ENCODE measurements at places on chromosomes 1 and 21.
A peak's percentile ranks its signal among the peaks of the same experiment; 100 is the strongest.

- no peak overlapping the region for H3K4me3 ChIP-seq
- no peak for DNase-seq
- H3K36me3 ChIP-seq: no peaks in the 10 kb centered on the region
- peaks cover 29% of the 10 kb centered on the region for H3K27me3 ChIP-seq
Measured at GRCh38 chr1:84918726-84919336, 25.8 kb upstream of the LPAR3 start.

- peaks cover 1% of the 10 kb centered on the region for H3K4me1 ChIP-seq
- H3K4me3 ChIP-seq: no peak overlapping the region
- peak overlapping the region; percentile 67 for H3K27ac ChIP-seq
- H3K36me3 ChIP-seq: no peaks in the 10 kb centered on the region
Measured at GRCh38 chr1:101130673-101131072, 105.1 kb upstream of the DPH5 start.

- peaks cover 8% of the 10 kb centered on the region for H3K4me1 ChIP-seq
- DNase-seq: no peak
- H3K36me3 ChIP-seq: no peaks in the 10 kb centered on the region
- H3K27me3 ChIP-seq: peaks cover 59% of the 10 kb centered on the region
- no peak overlapping the region for H3K27ac ChIP-seq
Measured at GRCh38 chr1:159943908-159944622, 1.3 kb downstream of the IGSF9 start.

GRCh38 chr1:29451368-29451892 lies 215.1 kb downstream of the PTPRU start:
- DNase-seq: no peak
- no peak overlapping the region for H3K27ac ChIP-seq
- no peak overlapping the region for H3K4me3 ChIP-seq
- no peaks in the 10 kb centered on the region for H3K36me3 ChIP-seq
- H3K4me1 ChIP-seq: peaks cover 3% of the 10 kb centered on the region

DNA sequence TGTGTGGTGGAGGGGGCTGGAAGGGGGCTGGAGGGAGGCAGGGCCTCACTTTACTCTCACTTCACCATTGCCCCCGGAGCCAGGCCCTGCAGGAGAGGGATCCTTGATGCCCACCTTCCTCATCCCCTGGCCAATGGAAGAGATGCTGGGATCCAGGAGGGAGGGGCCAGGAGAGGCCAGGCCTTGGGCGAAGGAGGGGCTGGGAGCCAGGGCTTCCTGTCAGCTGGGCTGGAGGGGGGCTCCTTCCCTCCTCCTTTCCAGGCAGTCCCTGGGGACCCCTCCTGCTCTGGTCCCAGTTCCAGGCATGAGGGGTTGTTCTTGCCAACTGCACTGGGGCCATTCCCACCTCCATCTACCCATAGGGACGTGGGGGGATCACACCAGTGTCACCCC lies 5.7 kb downstream of the AHDC1 start:
- H3K27ac ChIP-seq: peak overlapping the region; percentile 20
- peaks cover 10% of the 10 kb centered on the region for H3K36me3 ChIP-seq
- H3K4me1 ChIP-seq: peaks cover 84% of the 10 kb centered on the region
- DNase-seq: peak; percentile 56

DNA sequence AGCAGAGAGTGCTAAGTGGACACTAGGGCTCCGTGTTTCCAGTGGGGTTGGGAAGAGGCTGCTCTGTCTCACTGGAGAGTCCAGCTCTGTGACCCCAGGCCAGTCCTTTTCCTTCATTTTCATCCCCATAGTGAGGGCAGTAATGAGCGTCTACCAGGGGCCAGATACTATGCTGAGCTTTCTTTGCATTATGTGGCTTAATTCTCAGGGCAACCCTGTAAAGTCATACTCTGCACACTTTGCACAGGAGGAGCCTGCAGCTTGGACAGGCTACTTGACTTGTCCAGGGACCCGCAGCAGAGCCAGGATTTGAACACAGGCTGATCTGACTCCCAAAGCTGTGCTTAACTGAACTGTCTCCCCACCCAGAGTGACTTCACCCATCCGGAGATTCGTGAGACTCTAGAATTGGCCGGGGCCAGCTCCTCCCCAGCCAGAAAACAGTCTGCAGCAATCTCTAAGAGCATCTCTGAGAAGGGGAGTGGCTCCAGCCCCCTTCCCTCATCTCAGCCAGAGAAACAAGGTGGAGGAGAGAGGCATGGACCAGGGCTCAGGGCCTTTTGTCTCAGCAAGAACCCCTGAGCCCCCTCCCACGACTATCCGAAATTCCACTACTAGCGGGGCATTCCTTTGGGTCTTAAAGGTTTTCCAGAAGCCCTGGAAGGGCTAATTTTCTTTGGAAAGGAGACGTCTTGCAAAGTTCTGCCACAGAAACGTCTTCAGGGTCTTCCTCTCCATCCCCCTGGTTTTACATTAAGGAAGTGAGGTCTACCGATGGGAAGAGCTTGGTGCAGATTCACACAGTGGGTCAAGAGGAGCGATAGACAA lies 866 bp upstream of the FNDC5 start:
- H3K4me1 ChIP-seq: peaks cover 18% of the 10 kb centered on the region
- H3K27me3 ChIP-seq: peaks cover 31% of the 10 kb centered on the region
- peak overlapping the region; percentile 70 for H3K4me3 ChIP-seq
- DNase-seq: peak; percentile 11
- H3K27ac ChIP-seq: no peak overlapping the region

- no peaks in the 10 kb centered on the region for H3K36me3 ChIP-seq
- no peak overlapping the region for H3K27ac ChIP-seq
- no peak for DNase-seq
- no peaks in the 10 kb centered on the region for H3K27me3 ChIP-seq
- peaks cover 3% of the 10 kb centered on the region for H3K4me1 ChIP-seq
- peak overlapping the region; percentile 86 for H3K4me3 ChIP-seq
Measured at GRCh38 chr1:92786111-92786901, 1.4 kb upstream of the EVI5 start.

GRCh38 chr1:229454056-229454455 lies 20.2 kb upstream of the ACTA1 start:
- DNase-seq: no peak
- peaks cover 8% of the 10 kb centered on the region for H3K36me3 ChIP-seq
- no peak overlapping the region for H3K27ac ChIP-seq
- H3K4me3 ChIP-seq: no peak overlapping the region

DNA sequence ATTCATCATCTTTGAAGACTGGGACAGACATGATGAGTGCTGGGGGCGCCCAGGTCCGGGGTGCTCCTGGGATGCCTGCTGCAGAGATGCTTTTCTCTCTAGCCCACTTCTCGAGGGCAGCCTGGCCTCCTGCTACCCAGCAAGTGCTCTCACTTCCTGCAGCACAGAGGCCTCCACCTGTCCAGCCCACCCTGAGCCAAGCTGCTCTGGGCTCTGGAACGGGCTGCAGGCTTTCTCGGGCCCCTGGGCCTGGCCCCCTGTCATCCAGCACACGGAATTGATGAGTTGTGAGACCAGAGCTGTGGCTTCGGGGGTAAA lies 469.5 kb upstream of the VAMP3 start:
- DNase-seq: no peak
- peaks cover 31% of the 10 kb centered on the region for H3K4me1 ChIP-seq
- H3K27me3 ChIP-seq: no peaks in the 10 kb centered on the region
- H3K4me3 ChIP-seq: no peak overlapping the region
- H3K36me3 ChIP-seq: no peaks in the 10 kb centered on the region

DNA sequence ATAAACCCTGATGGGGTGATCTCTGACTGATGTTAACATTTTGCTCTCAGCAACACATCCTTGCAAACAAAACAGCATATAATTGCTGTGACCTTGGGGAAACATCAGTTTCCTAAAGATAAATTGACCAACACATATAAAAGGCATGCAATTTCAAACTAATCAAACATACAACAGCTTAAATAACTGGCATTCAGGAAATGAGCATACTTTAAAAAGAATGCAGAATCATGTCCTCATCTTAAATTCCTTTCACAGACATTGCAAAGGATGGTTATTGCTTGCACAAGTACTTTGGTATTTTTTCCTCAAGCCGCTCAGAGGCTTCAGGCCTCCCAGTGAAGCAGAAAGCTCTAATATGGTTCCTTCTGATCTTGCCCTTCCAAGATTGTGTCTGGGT lies 53.4 kb upstream of the RGS18 start:
- no peaks in the 10 kb centered on the region for H3K4me1 ChIP-seq
- H3K36me3 ChIP-seq: no peaks in the 10 kb centered on the region
- no peaks in the 10 kb centered on the region for H3K27me3 ChIP-seq
- H3K27ac ChIP-seq: peak overlapping the region; percentile 89
- DNase-seq: peak; percentile 71

GRCh38 chr1:207922554-207922953 lies 11.6 kb upstream of the CD34 start:
- peaks cover 6% of the 10 kb centered on the region for H3K4me1 ChIP-seq
- H3K4me3 ChIP-seq: no peak overlapping the region
- DNase-seq: no peak

- no peak overlapping the region for H3K27ac ChIP-seq
- DNase-seq: no peak
- H3K27me3 ChIP-seq: no peaks in the 10 kb centered on the region
Measured at GRCh38 chr1:50880373-50880772, 79.7 kb downstream of the FAF1 start.

GRCh38 chr1:66788231-66788939 lies 12.7 kb downstream of the INSL5 start:
- no peaks in the 10 kb centered on the region for H3K27me3 ChIP-seq
- H3K4me3 ChIP-seq: no peak overlapping the region
- H3K27ac ChIP-seq: no peak overlapping the region
- no peaks in the 10 kb centered on the region for H3K4me1 ChIP-seq
- no peaks in the 10 kb centered on the region for H3K36me3 ChIP-seq
- DNase-seq: no peak

GRCh38 chr1:27624467-27625178 lies 10.4 kb downstream of the FGR start:
- DNase-seq: no peak
- H3K4me3 ChIP-seq: no peak overlapping the region
- H3K36me3 ChIP-seq: no peaks in the 10 kb centered on the region
- H3K27ac ChIP-seq: no peak overlapping the region
- peaks cover 5% of the 10 kb centered on the region for H3K4me1 ChIP-seq

- peak; percentile 48 for DNase-seq
- no peaks in the 10 kb centered on the region for H3K36me3 ChIP-seq
- H3K4me1 ChIP-seq: peaks cover 4% of the 10 kb centered on the region
- no peak overlapping the region for H3K4me3 ChIP-seq
- H3K27ac ChIP-seq: no peak overlapping the region
- peaks cover 26% of the 10 kb centered on the region for H3K27me3 ChIP-seq
Measured at GRCh38 chr21:36661511-36662309, 37.2 kb upstream of the SIM2 start.

DNA sequence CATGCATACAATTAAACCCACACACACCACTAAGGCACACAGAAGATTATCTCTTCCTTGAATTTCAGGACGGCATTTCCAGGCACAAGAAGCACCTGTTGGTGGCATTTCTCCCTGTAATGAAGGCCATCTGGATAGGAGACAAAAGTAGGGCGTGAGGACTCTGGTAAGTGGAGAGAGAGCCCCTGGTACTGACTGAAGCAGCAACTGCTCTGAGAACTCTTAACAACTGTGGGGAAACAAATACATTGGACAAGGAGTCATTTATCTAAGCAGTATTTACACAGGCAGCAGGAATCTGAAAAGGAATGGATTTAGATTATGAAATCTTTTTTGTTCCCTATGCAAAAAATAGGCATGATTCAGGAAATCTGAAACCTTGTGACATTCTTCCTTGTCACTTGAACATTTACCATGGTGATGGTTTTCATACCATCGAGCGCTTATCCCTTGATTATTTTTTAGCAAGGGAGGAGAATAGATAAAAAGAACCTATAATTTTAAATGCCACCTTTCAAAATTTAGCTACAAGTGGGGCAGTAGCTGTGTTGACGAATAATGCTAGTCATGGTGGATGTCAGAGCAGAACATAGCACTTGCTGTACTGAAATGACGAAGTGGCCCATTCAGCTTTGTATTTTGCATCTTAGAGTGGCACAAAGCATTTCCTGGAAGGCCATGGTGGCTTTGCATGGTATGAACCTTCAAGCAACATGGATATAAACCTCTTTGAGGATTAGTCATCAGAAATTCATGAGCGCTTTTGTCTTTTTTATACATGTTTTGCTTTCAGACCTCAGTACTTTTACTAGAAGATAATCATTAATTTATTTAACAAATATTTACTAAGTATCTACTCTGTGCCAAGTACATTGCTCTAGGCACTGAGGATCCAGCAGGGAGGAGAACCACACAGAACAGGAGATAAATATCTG lies 362.0 kb downstream of the ADGRL2 start:
- no peak overlapping the region for H3K4me3 ChIP-seq
- peak overlapping the region; percentile 76 for H3K27ac ChIP-seq
- peaks cover 10% of the 10 kb centered on the region for H3K4me1 ChIP-seq

DNA sequence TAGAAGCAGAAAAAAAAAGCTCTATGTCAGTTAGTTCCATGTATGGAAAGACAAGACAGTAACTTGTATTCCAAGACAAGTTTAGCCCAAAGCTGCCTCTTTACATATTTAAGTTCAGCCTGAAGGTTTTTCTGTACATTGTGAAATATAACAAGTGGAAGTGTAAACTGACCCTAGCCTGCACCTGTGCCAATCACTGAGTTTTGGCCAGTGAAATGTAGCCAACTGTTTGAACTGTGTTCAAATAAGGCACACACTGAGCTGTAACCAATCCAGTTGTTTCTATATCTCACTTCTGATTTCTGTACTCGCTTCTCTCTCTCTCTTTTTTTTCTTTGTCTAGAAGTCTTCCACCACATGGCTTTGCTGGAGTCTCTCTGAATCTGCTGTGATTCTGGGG lies 1227.1 kb downstream of the NCAM2 start:
- no peaks in the 10 kb centered on the region for H3K36me3 ChIP-seq
- no peak overlapping the region for H3K4me3 ChIP-seq
- H3K4me1 ChIP-seq: no peaks in the 10 kb centered on the region

DNA sequence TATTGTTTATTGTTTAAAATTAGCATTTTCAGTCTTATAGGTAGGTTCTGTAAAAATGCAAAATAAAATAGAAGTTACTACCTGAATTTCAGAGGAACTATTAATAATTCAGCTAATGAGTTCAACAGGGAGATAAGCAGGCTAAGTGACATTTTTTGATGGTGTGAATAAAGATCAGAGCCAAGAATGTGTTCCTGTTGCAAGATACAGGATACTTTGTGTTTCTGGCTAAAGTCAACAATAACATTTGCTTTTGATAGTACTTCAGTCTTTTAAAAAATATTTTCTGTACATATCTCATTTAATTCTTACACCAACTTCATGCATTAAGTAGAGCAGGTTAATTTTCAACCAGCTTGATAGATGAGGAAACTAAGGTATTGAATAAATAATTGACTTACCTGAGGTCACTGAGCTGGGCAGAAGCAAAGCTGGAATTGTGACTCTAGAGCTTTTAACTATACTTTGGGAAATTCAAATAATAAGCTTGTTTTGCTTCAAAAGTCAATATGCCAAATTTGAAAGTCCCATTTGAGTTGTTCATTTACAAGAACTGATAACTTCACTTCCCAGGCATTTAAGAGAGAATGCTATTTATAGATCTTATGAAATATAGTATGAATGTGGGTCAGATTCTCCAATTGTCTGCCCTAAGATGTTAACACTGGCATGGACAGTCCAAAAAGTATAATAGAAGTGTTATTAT lies 6.0 kb downstream of the GORAB start:
- no peaks in the 10 kb centered on the region for H3K27me3 ChIP-seq
- DNase-seq: peak; percentile 51
- peak overlapping the region; percentile 67 for H3K27ac ChIP-seq
- no peak overlapping the region for H3K4me3 ChIP-seq
- H3K36me3 ChIP-seq: peaks cover 61% of the 10 kb centered on the region
- H3K4me1 ChIP-seq: peaks cover 5% of the 10 kb centered on the region

All from mesenchymal stem cell (in vitro differentiated cells and primary cell).